ENCODE measurements at places on chromosomes 4 and X.

- DNase-seq, result no peak
These were observed 92.0 kb downstream of the GPM6A start for GRCh38 chr4:175720067-175720466.

GRCh38 chr4:115187136-115187535 lies 73.7 kb upstream of the NDST4 start:
- DNase-seq, result no peak

DNA sequence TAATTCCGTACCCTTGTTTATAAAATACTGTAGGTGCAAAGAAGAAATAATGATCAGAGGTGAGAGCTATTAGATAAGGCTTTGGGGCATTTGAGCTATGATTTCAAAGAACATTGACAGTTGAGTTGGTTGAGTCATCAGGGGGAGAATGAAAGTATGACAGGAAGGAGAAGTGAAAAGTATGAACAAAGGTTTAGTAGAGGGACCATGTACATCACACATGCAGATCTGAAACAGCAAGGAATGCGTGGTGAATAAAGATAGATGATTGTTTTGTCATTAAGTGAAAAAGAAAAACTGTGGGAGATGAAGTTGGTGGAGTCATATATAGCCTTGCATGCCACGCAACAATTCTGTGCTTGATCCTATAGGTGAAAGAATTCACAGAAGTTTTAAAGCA lies 163.1 kb downstream of the ARAP2 start:
- no peak for DNase-seq

DNA sequence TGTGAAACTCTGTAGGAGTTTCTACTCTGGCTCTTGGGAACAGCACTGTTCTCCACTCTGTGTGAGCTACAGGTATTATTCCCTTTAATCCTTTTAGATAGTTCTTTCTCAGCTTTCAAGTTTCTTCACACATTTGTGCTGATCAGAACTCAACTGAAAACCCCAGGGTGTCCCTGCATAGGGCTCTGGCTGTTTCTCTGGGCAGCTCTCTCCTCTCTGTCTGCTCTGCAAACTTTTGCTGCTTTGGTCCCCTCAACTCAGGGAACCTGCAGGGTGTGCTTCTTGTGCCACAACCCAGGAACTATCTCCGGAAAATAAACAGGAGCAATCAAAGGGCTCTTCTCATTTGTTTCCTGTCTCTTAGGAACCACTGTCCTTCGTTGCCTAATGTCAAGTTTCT lies 196.6 kb upstream of the GABRA2 start:
- no peak for DNase-seq

GRCh38 chrX:21781525-21781924 lies 23.6 kb upstream of the SMPX start:
- DNase-seq, result no peak

- no peak for DNase-seq
These were observed 1324.2 kb downstream of the TECRL start for GRCh38 chr4:63085091-63085490.

GRCh38 chr4:101556842-101557241 lies 209.5 kb upstream of the PPP3CA start:
- DNase-seq, result no peak

GRCh38 chrX:39174241-39174771 lies 373.0 kb downstream of the MID1IP1 start:
- no peak for DNase-seq

DNA sequence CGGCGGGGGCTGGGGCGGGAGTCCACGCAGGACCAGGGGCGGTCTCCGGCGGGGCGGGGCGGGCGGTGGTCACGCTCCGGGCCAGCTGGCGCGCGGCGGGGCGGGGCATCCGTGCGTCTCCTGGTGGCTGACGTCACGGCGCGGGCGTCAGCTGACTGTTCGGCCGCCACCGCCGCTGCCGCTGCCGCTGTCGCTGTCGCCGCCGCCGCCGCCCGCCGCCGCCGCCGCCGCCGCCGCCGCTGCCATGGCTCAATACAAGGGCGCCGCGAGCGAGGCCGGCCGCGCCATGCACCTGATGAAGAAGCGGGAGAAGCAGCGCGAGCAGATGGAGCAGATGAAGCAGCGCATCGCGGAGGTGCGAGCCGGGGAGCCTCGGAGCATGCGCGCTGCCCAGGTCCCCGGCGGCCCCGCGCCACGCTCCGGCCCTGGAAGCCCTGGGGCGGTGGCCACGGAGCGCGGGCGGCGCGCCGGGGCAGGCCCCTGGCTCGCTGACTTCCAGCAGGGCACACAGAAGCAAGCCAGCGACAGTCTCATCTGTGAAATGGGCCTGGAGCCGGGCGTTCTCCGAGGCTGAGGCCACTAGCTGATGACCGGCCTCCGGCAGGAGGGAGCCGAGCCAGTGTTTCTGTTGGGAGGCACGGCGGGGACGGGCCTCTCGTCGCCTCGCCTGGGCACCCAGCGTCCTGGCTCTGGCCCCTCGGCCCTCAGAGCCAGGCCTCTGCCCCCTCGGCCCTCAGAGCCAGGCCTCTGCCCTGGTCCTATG lies at the start of gene FAM50A:
TSS of gene FAM50A (plus strand) at position 150 of the 763 bp plus-strand sequence. CDS start at position 245, 95 bp downstream.
- DNase-seq, result peak; percentile 68

DNA sequence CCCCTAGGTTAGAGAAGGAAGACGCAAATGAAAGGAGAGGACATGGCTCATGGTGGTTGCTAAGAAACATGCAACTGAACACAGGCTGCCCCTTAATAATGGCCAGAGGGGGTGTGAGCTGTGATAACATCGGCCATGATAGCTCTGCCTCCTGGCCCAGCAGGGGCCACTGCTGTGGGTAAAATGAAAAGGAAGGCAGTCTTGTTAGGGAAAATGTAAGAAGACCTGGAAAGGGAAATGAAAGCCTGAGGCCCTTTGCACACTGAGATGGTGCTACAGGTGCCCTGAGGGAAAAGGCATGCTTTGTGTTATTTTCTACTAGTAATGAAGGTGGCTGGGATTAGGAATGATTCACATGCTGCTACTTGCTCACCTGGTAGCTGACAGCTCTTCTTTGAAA lies 123.6 kb upstream of the MID1 start:
- no peak for DNase-seq

GRCh38 chr4:165378745-165379677 lies at the start of gene CPE:
TSS of gene CPE (plus strand) at chr4:165379008. CDS start at chr4:165379222, 214 bp downstream.
- DNase-seq, result no peak

- DNase-seq, result no peak
These were observed 27.4 kb downstream of the HOPX start for GRCh38 chr4:56653461-56654237.

Measured in stimulated activated CD8-positive, alpha-beta memory T cell treated with anti-CD3 and anti-CD28 coated beads, Interleukin-7, amount 100 ng/mL, for 4 hours (primary cell).